Thoracic aorta (tissue), 2 donors: ENCODE measurements at places on chromosomes 3 and 15. TPM values are rescaled to one million over a fixed set of nuclear protein-coding genes. Genes with fewer than 3 reads are reported as not detected.

GRCh38 chr3:141557961-141558706 lies 71.3 kb downstream of the RASA2 start:
- no peak for DNase-seq

FSTL1 gene
- total RNA-seq, result 601 TPM

GRCh38 chr3:171192176-171192854 lies 165.8 kb upstream of the SLC2A2 start:
- no peak for DNase-seq

DNA sequence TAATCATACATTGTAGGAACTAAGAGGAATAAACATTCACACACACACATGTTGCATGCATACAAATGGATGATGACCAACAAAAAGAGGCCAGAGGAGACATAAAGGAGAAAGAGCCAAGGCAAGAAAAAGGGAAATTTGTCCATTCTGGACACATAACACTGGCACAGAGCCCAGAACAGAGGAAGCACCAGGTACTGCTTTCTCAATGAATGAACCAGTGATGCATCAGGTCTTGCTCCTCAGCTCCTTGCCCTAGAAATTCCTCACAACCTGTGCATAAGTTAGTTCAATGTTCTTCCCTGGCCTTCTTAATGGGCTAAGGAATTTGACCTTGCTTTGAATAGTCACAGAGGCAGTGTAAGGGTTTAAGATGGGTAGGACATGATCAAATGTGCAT lies 270.3 kb downstream of the ERC2 start:
- no peak for DNase-seq

- no peak for DNase-seq
Observed at GRCh38 chr3:178901204-178901603, 170.4 kb downstream of the ZMAT3 start.

DNA sequence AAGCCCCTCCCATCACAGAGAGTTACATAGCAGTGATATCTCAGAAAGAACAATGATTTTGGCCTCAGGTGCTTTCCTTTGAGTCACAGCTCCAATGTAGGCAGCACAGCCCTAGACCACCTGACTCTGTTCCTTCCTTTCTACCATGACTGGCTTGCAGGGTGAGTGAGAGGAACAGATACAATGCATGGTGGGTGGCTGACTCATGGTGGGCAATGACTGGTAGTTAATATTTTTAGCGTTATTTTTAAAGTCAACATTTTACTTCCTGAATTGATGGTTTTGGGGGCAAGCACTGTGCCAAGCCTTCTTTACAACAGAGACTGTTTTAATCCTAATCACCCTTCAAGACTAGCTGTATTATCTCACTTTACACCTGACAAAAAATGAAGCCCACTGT lies 32.8 kb upstream of the ST3GAL6 start:
- no peak for DNase-seq

DNA sequence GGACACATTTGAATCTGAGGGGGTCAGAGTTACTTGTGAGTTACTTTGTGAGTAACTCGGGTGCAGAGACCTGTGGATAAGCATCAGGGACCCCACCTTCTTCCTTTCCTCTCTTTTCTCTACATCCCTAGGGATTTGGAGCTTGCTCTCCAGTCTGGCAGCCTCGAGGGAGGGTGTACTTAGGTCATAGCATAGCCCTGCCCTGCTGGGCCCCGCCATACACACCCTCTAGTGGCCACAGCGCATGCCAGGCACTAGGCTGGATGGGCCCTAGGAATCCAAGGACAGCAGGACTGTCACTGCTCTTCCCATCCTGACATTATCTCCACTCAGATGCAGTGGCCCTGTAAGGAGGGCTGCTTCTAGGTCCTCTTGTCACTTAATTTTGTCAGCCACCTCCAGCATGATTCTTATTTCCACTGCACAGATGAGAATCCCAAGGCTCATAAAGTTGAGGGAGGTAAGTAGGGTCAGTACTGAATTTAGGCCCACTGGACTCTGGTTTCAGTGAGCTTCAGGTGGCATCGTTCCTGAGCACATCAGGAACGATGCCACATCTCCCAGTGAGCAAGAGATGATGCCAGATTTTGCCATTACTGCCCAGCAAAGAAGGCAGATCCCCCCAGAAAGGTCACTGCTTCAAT lies 3.6 kb upstream of the SMAD6 start:
- DNase-seq, result peak; percentile 42

MST1R gene
- total RNA-seq, result 3.7 TPM

- no peak for DNase-seq
Observed at GRCh38 chr3:113133140-113133539, 78.2 kb upstream of the BOC start.

- peak; percentile 49 for DNase-seq
Observed at GRCh38 chr15:84654689-84655453, 788 bp upstream of the WDR73 start.

DNA sequence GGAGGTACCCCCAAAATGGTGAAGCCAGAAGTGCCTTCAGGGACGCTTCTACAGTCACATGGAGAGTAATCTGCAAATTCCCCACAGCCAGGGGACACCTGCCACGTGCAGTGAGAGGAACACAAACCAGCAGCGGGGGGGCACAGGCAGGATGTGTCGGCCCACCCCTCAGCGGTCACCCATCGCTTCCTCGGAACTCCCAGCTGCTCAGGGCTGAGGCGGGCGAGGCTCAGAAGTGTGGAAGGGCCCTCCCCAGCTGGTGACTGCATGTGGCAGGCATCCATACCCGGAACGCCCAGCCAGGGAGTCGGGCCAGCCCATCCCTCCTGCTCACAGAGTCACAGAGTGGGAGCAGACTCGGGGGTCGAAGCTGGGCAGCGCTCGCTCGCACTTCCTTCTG lies 63.7 kb downstream of the SLC12A8 start:
- peak; percentile 49 for DNase-seq

DNA sequence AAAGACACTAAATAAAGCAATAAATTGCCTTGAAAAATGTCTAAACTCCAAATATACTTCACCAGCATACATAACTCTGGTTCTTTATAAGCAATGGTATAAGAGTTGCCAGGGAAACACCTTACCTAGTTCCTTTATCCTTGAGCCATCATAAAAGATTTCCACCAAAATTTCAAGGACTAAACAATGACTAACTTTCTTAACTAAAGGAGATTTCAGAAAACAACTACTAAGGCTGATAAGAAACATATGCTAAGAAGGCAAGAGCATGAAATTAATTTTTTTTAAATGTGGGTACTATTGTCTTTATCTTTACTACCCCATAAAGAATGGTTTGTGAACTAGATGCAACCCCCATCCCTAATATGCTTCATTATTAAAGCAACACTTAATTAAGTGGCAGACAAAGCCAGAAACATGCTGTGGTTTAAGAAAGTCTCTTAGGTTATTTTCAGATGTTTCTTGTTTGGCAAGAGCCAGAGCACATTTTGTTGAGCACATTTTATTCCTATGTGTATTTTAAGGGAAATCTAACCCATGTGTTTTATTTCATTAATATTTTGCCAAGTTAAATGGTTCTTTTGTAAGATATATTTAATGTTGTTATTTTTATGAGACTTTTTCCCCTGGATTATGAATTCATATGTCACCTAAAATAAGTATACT lies 17.4 kb upstream of the VEPH1 start:
- no peak for DNase-seq
